ENCODE measurements at places on chromosomes 6 and 20.

- DNase-seq = no peak
Observed at GRCh38 chr6:169328112-169328801, 74.6 kb upstream of the THBS2 start.

GRCh38 chr6:41780551-41781365, at the start of gene PRICKLE4:
TSS of gene PRICKLE4 (plus strand) at chr6:41780782. CDS start at chr6:41783474, 2,692 bp downstream.
- DNase-seq = no peak

GRCh38 chr6:68653706-68654089, 18.6 kb downstream of the ADGRB3 start:
- no peak for DNase-seq

- no peak for DNase-seq
Observed at GRCh38 chr6:159080217-159080976, 35.6 kb upstream of the TAGAP start.

DNA sequence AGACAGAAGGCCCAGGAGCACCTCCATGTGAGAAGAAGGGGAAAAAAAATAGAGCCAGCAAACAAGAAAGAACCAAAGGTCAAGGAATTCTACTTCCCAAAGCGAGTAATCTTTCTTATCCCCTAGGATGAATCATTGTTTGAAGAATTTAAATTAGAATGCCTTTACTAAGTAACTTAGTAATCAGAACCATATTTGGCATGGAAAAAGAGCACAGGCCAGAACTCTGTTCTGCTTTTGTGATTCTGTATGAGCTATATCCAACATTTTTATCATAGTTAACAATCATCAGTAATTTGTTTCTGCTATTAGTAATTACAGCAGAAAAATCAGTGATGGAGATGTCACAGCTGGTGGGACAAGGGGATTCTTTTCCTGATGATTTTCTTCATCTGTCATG, 228.8 kb upstream of the FAM83B start:
- DNase-seq = no peak

DNA sequence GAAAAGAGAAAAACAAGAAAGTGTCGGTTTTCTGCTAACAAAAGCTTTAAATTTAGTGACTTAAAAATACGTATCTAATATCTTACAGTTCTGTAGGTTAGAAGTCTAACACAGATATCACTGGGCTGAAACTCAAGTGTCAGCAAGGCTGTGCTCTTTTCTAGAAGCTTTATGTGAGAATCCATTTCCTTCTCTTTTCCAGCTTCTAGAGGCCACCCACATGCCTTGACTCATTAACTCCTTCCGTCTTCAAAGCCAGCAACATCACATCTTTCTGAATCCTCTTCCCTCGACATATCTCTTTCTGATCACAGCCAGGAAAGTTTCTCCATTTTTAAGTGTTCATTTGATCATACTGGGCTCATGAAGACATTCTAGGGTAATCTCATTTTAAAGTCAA, 262.0 kb downstream of the MAFB start:
- DNase-seq = no peak

- DNase-seq = no peak
Observed at GRCh38 chr6:94270091-94270948, 851.0 kb upstream of the EPHA7 start.

- DNase-seq = no peak
Observed at GRCh38 chr6:142154336-142154735, 7.3 kb downstream of the VTA1 start.

GRCh38 chr6:37324131-37325033, 29.4 kb upstream of the RNF8 start:
- peak; percentile 24 for DNase-seq

DNA sequence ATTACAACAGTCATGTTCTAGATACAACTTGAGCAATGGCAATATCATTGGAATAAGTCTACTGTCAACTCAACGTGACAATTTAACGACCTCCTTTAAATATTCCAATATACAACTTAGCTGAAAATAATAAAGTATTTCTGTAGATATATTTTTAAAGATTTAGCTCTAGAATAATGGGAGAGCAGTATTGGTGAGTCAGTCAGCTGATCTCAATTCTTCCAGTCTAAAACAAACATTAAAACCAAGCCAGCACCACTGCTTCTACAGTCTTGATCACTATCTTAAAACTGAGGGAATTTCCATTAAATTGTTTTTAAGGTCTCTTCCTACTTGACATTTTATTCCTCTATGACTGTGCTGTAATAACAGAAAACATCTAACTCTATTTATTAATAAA, 38.2 kb downstream of the NOL7 start:
- DNase-seq = no peak

- DNase-seq = no peak
Observed at GRCh38 chr6:161235776-161236633, 37.9 kb downstream of the AGPAT4 start.

- DNase-seq = no peak
Observed at GRCh38 chr6:18464176-18464575, 77.0 kb downstream of the RNF144B start.

GRCh38 chr6:8075704-8076103, 11.5 kb upstream of the BLOC1S5 start:
- DNase-seq = no peak

GRCh38 chr20:3223994-3224680, 14.8 kb downstream of the ITPA start:
- no peak for DNase-seq

GRCh38 chr20:34953960-34954359, 1.6 kb downstream of the GSS start:
- no peak for DNase-seq

- no peak for DNase-seq
Observed at GRCh38 chr6:7939864-7940228, 29.3 kb upstream of the TXNDC5 start.

DNA sequence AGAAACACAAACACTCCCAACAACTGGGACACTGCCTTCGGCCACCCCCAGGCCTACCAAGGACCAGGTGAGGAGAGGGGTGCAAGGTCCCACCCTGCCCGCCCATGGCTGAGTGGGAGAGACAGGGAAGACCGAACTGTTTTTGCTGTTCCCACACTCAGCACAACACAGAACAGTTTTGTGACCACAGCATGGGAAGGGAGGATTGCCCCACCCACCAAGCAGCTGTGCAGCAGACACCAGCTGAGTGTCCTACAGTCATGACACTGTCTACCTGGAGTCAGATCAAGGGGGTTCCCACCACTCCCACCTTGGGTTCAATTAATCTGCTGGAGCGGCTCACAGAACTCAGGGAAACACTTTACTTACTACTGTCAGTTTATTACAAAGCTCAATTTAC, 73.9 kb downstream of the SNX9 start:
- no peak for DNase-seq

- no peak for DNase-seq
Observed at GRCh38 chr6:113813142-113813541, 44.0 kb upstream of the MARCKS start.

DNA sequence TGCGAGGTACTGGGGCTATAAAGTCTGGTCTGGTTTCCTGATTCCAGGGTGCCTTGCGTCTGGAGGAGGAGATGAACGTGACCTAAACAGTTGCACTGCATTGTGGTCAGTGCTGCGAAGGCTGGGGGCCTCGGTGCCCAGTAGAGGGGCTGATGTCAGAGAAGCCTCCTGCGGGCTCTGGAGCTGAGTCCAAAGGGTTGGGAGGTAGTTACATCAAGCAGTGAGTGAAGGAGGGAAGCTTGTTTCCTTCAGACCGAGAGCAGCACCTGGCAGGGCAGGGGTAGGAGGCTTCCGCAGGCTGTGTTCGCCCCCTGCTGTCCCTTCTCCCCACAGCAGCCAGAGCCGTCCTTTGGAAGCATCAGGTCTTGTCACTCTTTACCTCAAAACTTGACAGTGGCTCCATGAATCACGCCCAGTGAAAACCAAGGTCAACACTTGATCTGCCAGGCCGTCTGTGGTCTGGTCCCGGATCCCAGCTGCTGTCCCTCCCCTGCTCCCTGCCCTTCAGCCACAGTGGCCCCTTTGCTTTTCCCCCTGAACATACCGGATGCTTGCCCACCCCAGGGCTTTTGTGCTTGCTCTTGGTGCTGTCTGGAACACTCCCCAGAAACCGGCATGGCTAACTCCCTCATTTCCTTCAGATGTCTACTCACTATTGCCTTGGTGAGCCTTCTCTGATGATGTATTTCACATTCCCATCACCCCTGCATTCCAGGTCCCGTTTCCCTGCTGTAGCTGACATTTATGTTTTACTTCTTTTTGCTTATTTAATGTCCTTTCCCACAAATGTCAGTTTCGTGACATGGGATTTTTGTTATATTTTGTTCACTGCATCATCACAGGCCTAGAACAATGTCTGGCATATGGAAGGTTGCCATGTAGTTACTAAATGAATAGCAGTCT, 7.0 kb downstream of the DYNLRB1 start:
- no peak for DNase-seq

- no peak for DNase-seq
Observed at GRCh38 chr6:169960003-169960344, 208.6 kb downstream of the ERMARD start.

DNA sequence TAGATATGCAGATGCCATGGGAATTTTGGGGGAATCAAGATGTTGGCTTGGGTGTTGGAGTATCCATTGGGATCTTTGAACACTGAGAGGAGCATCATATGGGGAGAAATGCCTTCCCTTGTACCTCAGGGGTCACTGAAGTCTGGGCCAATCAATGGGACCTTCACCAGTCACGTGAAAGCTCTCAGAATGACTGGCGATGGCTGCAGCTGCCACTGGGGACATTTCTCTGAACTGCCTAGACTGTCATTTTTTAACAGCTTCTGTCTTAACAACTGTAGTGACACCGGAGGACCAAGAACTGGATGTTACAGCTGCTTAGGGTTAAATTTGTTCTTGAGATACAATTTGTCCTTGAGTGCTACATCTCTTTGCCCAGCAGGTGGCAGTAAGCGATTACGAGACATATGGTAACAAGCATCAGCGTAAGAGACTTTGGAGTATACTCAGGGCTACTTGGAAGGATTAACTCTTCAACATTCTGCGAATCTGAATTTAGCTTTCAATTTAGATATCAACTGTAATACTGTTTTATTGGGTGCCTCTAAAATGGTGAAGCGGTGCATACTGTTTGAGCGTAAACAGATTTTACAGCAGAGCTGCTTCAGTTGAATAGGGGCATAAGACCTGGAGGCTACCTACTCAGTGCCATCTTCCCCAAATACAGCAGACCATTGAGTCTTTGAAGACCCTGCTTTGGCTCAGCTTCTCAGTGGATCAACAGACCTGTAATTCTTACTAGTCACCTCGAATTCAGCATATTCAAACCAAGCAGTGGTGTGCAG, 36.0 kb downstream of the CCN2 start:
- DNase-seq = peak; percentile 10

DNA sequence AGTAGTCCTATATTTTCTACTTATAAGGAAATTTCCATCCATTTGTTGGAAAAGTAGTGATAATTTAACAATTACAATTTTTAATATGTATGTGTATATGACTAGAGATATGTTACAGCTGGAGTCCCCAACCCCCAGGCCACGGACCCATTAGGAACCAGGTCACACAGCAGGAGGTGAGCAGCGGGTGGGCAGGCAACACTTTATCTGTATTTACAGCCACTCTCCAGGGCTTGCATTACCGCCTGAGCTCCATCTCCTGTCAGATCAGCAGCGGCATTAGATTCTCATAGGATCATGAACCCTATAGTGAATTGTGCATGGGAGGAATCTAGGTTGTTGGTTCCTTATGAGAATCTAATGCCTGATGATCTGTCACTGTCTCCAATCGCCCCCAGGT, 46.8 kb downstream of the TRDN start:
- DNase-seq = no peak

DNA sequence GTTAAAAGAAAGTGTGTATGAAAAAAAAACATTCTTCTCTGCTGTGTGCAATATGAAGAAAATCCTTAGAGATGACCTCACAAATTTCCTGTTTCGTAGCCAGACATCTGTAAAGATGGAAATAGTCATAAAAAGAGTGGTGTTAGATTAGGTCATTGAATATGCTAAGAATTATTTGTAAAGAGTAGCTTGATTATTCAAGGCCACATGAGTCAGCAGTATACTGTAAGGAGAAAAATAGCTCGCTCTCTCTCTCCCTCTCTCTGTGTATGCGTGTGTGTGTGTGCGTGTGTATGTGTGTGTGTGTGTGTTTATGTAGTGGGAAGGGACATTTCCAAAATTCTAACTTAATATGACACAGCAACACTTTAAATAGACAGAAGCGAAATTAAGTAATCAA, 78.8 kb downstream of the PTCHD4 start:
- DNase-seq = no peak

GRCh38 chr6:3898265-3898994, 49.3 kb downstream of the FAM50B start:
- DNase-seq = no peak

DNA sequence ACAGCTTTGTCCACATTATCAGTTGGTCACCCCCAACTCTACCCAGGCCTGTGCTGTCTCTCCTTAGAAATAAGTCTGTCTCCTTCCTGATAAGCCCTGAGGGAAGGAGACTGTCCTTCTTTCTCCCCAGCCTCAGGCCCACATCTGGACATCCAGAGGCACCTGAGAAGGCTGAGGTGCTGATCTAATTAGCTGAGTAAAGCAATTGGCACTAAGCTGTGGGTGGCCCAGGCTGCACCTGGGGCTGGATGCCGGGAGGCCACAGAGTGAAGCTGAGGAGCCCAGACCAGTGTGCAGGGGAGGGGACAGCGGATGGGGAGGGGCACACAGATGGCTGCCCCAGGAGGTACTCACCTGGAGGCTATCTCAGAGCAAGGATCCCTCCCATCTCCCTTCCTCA, 26.2 kb upstream of the BMP7 start:
- DNase-seq = no peak

GRCh38 chr20:38023181-38024001, 9.9 kb downstream of the TTI1 start:
- no peak for DNase-seq

GRCh38 chr20:46558511-46558959, 8.1 kb upstream of the OCSTAMP start:
- DNase-seq = peak; percentile 68

DNA sequence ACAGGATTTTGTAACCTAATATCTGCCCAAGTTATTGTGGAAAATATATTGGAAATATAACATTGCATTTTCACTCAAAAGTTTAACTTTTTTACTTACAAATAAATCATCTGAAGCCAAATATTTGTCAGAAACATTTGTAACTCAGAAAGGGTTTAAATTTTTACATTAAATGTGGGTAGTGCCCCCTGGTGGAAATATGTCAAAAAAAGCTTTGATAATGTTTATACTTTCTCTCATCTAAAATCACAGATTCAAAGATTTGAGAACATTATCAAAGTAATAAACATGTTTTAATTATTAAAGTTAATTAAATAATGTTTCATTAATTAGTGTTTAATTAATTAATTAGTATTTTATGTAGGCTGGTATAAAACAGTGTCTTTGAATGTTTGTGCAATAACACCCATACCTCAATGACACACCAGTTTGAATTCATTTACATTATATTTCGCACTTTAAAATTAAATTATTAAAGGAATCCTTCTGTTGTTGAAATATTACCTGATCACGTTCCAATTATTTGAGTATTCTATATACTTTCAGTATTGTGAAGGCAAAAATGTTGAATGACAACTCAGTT, 320.1 kb upstream of the FKBP1C start:
- DNase-seq = no peak

- DNase-seq = no peak
Observed at GRCh38 chr20:4552075-4552640, 169.6 kb upstream of the PRND start.

Measured in stimulated activated CD8-positive, alpha-beta memory T cell treated with anti-CD3 and anti-CD28 coated beads, Interleukin-7, amount 100 ng/mL, for 48 hours (primary cell).